ENCODE measurements at places on chromosomes 2 and 18.

DNA sequence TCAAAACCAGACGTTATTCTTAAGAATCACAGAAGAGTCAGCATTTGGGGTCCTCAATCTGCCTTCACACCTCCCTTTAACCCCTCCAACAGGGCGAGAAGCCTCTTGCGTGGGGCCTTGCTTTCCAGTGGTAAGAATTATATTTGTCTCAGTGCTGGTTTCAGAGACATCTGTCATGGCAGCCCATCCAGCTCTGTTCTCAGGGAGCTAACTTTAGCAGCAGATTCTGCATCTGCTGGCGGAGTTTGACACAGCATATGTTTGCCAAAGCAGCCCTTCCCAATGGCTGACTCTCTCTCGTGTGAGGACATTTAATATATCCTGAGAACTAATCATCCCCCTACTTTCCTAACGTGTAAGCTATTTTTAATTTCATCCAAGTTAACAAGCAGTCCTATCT is 91.5 kb upstream of the BCL11A start:
- DNase-seq = no peak

GRCh38 chr2:232698556-232699091 is 1.5 kb downstream of the GIGYF2 start:
- DNase-seq = no peak

GRCh38 chr2:232333361-232334135 is 45.0 kb upstream of the ALPP start:
- no peak for DNase-seq

GRCh38 chr18:40789286-40789685 is 1165.7 kb upstream of the PIK3C3 start:
- DNase-seq = no peak

- no peak for DNase-seq
These were observed 281.8 kb downstream of the NCKAP5 start for GRCh38 chr2:133286326-133286922.

DNA sequence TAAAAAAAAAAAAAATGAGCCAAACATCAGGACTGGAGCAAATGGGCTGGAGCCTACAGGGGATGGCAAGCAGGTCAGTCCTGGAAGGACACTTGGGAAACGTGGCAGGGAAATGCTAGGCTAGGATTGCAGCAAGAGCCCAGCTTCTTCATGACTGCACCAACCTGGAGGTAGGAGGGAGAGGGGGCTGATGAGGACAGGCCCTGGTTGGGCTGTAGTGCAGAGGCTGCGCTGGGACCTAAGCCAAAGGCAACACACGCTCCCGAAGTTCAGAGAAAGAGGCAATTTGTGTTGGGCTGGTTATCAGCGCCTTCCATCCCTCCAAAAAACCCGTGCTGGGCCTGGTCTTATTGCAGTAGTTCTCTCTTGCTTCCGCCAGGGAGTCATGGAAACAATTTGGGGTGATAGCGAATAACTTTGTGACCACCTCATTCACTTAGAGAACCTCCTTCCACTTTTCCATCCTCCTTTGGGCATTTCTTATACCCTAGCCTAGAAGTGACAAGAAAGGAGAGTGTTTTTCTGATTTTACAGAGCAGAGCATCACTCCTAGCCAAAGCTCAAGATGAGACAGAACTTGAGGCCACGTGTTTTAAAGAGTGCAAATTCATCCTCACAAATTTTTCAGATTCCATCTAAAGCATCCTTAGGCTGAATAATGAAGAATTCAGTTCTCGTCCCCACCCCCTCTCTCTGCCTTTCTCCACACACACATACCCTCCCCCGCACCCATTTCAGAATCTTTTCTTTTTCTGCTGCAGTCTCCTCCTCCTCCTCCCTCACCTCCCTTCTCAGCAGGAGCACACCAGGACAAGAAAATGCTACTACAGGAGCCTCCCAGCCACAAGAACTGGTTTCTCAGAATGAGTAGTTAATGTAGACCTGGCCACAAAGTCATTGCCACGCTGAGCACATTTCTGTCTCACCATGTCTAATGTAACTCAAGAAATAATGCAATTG is 82.5 kb upstream of the STPG4 start:
- DNase-seq = no peak

DNA sequence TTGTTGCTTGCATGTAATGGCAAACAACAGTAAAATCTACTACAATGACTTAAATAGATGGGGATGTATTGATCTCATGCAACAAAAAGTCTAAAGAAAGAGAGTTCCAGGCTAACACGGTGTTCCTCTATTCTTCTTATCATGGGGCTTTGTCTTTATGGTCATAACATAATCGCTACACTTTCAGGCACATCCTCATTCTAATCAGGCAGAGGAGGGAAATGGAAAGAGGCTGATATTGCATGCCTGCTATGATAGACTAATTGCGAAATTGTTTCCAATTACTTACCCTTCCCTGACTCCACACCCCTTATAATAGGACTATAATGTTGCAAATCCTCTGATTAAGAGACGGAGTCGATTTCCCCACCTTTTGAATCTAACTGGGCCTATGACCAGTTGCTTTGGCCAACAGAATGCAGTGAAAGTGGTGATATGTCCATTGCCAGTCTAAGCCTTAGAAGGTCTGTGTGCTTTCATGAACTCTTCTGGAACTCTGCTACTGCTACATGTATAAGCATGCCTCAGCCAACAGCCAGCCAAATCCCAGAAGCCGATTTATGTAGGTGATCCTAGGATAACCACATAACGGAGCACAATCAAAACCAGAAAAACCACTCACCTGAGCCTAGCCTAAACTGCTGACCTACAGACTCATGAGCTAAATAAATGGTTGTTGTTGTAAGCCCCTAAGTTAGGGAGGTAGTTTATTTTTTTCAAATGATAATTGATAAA is 180.3 kb upstream of the TACR1 start:
- DNase-seq = no peak

DNA sequence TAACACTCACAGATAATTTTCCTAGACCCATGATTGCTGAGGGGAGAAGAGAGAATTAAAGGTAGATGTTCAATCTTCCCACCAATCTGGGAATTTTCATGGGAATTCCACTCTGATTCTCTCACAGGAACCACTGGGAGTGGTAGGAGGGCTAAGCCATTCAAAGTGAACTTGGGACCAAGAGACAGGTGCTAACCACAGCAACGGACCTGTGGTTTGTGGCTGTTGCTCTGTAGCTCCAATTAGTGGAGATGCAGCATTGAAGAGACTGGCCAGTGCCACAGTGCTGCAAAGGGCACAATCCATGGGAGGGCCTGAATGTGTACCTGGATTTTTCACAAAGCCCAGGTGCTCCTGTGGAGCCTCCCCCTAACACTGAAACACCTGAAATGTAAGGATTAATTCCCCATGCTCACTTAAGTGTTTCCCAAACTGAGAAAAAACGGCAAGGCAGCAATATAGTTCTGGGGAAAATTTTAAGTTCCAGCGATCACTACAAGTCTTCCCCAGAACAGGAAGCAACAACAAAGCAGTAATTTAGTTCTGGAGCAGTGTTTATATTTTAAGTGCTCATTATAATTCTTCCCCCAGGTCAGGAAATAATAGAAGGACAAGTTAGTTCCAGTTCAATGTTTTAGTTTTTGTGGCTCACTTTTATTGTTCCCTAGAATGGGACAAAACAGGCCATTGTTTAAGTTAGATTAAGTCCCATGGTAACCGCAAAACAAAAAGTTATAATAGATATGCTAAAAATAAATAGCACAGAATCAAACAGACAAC is 1045.8 kb downstream of the CNTNAP5 start:
- no peak for DNase-seq

- DNase-seq = no peak
These were observed 241.6 kb upstream of the FN1 start for GRCh38 chr2:215677481-215677880.

DNA sequence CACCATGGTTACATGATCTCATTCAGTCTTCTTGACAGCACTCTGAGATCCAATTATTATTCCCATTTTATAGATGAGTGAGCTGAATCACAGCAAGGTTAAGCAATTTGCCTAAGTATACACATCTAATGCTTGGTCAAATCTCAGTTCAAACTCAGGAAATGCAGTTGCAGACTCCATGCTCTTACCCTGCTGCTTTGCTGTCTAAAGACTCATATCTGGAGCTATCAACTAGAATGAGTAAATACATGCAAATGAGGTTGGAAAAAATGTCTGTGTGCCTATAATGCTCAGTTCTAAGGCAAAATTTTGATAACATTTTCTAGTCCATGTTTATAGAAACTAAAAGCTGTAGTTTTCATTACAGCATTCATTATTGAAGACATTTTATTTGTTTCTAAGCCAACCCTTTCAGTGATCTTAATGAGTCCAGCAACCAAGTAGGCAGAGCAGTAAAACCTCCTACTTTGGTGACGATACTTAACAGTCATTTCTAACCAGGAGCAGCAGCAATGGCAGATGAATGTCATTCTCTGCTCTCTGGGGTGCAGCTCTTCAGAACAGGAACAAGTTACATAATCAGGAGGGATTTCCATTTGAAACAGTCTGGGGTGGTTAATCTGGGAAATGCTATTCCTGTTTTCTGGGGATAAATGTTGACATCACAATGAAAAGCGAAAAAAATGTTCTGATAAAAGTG is 396.8 kb upstream of the UBE2E3 start:
- DNase-seq = no peak

- DNase-seq = no peak
These were observed 3.7 kb downstream of the ACKR3 start for GRCh38 chr2:236573066-236573929.

DNA sequence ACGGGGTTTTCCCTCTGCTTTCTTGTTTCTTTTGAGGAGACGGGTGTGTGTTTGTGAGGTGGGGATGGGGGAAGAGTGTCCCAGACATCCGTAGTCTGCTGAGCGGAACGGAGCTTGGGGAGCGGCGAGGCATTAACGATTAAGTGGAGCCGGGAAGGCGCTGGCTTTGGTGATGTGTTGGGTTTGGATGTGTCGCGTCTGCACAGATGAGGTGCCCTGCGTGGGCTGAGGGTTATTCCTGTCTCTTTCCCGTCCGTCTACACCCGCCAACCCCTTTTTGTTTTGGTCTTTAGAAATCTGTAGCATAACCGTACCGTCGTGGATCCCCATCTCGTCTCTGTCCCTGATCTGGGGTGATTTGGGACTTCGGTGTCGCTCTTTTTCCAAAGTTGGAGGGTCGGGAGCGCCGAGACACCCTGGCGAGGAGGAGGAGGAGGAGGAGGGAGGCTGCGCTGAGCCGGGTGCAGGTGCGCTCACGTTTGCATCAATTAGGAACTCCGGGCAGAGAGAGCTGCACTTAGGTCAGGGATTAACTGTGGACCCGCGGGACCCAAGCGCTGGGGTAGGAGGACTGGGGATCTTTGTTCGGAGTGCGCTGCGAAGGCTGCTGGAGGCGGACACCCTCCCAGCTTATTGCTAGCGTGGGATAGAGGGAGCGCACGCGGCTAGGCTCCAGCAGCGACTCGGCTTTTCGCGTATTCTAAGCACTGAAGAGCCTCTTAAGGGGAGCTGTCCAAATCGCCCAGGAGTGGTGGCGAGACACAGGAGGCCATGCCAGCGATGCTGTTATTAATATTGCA is 720.3 kb downstream of the DPP10 start:
- no peak for DNase-seq

- no peak for DNase-seq
These were observed 24.1 kb upstream of the CHRNA1 start for GRCh38 chr2:174788291-174788929.

DNA sequence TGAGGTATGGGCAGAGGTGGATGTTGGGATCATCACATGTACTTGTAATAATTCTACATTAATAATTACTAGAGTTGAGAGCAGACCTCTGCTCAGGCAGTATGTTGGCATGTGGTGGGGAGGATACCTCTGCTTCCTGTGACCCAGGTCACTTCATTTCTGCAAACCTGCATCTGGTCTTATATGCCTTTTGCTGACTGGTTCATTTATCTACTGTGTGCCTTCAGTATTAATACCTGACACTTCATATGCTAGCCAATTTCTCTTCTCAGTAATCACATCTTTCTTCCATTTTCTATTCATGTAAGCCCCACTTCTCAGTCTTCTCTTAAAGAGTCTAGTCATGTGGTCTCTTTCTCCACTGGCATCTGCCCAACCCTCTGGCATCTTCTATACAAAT is 41.1 kb upstream of the DLX2 start:
- DNase-seq = no peak

DNA sequence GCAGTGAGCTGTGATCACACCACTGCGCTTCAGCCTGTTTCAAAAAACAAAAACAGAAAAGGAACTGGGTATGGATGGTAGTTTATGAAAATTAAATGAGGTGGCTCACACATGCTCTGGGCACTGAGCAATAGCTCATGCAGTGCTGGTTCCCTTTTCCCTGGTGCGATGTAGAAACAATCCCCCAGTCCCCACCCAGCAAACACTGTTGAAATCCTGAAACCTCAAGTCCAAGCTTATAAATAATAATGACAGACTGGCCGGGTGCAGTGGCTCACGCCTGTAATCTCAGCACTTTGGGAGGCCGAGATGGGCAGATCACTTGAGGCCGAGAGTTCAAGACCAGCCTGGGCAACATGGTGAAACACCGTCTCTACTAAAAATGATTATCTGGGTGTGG is 55.4 kb upstream of the SMAD2 start:
- no peak for DNase-seq

GRCh38 chr2:178761759-178762371 is 45.4 kb downstream of the TTN start:
- no peak for DNase-seq

DNA sequence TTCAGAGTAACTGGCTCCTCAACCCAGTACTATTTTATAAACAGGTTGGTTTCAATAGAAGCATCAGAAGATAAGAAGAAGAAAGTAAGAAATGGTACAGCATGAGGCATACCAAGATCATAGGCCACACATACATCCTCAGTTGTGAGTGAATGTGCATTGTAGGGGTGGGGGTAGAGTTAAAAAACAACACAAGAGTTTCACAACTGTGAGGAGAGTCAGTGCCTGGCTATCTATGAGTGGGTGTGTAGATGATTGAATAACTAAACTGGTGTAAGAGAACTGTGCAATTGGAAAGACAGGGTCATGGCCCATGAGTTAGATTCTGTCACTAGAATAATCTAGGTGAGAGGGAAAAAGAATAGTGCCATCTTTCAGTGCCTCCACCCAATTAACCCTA is 748.2 kb upstream of the ACVR2A start:
- no peak for DNase-seq

- DNase-seq = no peak
These were observed 32.0 kb downstream of the EFR3B start for GRCh38 chr2:25073914-25074313.

DNA sequence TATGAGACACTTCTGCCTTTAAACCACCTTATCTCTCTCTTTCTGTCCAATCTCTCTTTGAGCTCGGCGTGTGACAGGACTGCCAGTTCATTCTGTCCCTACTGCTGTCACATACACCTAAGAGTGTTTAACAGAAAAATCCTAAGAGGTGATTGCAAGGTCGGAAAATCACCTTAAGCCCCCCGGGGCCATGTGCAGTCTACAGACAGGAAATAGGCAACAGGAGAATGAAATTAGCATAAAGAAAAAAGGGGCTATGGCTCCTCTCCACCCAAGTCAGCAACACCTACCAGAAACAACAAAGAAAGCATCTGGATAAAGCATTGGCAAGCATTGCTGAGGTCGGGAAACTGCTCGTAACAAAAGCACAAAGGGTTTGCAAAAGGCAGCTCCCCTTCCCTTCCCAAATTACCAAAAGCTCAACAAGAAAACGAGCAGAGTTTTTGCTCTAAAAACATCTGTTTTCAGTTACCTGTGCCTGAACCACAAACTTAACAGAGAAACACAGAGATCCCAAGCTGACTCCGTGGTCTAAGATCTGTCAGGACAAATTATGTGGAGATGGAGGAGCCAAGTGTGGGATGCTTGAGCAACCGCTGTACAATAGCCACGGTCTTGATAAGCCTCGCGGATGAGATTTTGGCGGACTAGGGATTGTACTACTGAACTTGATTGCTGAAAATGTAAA is 30.4 kb downstream of the ANKRD44 start:
- no peak for DNase-seq

- DNase-seq = no peak
These were observed 29.0 kb downstream of the PTPRM start for GRCh38 chr18:7596147-7596546.

Data from stimulated activated CD4-positive, alpha-beta T cell treated with anti-CD3 and anti-CD28 coated beads, Interleukin-12 subunit alpha, Interleukin-12 subunit beta, amount 100 ng/mL, for 48 hours (primary cell).